ENCODE measurements at places on chromosomes 16 and 17.

DNA sequence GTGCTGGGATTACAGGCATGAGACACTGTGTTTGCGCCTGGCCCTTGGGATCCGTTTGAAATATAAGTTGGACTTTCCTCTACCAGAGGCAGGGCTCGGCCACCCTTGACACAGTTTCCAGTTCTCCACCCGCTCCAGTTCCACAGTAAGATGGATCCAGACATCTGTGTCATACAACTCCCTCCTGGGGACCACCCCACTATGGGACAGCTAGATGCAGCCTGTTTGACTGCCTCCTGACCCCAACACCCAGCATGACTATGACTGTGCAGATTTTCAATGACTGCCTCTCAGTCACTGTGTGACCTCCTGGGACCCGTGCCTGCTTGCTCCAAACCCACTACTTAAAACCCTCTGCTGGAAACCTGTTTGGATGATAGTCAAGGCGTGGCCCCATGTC, 166.7 kb downstream of the IRF8 start:
- no peak for DNase-seq

- no peak for DNase-seq
These were observed 344.7 kb downstream of the HAPSTR1 start for GRCh38 chr16:9436175-9436574.

DNA sequence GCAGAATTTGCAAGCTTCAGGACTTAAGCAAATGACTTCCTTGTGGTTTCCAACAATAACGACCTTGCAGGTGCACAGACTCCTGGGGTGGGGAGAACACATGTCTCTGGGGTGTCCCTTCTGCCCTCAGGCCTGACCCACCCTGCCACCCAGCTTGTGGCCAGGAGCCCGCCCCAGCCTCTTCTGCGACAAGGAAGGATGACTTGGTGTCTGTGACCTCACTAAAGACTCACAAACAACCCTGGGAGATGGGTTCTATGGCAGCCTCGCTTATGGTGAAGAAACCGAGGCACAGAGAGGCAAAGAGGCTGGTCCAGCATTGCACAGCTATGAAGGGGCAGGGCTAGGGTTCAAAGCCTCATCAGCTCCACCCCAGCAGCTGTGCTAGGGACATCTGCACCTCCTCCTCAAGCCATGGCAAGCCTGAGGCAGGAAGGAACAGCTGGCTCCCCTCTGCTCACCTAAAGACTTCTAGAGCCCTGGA, 2.6 kb downstream of the ATP2A3 start:
- peak; percentile 77 for DNase-seq

- DNase-seq, result no peak
These were observed 857.4 kb upstream of the GOT2 start for GRCh38 chr16:59591480-59591879.

DNA sequence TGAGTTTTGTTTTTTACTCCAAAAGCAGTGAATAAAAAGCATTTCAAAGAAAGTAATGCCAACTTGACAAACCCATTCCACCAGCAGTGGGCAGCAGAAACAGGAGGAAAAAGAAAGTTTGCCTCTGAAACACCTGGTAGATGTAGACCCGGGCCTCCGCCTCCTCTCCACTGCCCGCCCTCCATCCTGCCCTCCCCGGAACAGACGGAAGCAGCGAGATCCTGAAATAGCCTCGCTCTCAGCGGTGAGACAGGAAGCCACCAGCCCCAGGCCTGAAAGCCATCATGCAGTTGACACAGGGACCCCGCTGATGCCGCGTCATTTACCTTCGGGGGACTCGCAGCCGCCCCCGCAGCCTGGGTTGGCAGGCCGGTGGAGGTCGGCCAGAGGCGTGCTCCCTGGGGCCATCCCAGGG, 67.8 kb downstream of the C16orf78 start:
- DNase-seq, result peak; percentile 79

- DNase-seq, result no peak
These were observed 21.5 kb upstream of the RBFOX3 start for GRCh38 chr17:79632432-79632735.

DNA sequence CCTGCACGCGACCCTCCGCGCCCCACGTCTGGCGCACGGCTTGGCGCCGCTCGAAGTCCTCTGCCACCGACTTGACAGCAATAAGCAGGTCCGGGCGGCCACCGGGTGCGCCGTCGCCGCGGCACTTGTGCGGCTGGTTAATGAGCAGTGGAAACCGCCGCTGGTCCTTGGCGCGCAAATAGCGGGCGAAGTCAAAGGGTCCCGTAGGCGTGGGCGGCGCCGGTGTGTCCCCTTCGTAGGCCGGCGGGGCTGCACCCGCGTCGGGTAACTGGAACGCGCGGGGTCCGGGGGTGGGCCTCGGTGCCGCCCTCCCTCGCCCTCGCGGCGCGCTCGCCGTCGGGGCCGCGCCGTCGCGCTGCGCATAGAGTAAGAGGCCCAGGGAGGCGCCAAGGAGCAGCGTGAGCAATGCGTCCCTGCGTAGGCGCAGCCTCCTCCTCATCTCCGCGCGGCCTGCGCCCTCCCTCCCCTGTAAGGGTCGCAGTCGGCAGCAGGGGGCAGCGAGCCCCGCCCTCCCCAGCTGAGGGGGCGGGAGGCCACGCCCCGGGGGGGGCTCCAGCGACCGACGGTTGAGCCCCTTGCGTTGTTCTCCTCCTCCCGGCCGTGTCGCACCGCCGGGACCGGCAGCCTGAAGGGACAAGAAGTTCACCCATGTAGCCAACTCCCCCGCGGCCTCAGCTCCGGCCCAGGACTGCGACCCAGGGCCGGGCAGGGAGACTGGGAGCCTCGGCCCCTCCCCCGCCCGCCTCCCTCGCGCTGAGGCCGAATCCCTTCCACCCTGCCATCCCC, 558 bp downstream of the B3GNT9 start:
- DNase-seq, result peak; percentile 31

DNA sequence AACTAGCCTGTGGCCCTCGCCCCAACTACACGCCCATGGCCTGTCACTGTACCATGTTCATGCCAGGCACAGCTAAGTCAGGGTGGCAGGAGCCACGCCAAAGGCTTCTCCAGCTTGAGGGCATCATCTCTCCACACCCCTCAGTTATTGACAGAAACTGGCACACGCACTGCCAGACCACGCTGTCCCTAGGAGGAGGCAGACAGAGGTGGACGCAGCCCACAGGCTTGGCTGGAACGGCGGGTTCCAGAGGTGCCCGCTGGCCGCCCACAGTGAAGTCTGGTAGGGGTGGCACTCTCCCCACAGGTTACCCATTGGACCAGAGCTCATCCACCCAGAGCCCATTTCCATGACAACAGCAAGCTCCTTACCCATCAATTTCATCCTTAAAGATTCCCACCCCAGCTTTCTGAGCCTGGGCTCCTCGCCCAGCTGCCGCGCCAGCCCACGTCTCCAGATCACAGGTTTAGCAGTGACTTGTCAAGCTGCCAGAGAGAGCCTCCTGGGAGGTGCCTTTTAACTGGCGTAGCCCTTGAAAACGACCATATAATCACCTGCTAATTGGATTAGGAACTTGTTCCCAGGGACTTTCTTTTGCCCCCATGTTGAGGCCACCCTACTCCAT, 27.9 kb downstream of the RPRML start:
- DNase-seq, result no peak

- no peak for DNase-seq
These were observed 387.1 kb downstream of the HS3ST4 start for GRCh38 chr16:26078716-26079355.

DNA sequence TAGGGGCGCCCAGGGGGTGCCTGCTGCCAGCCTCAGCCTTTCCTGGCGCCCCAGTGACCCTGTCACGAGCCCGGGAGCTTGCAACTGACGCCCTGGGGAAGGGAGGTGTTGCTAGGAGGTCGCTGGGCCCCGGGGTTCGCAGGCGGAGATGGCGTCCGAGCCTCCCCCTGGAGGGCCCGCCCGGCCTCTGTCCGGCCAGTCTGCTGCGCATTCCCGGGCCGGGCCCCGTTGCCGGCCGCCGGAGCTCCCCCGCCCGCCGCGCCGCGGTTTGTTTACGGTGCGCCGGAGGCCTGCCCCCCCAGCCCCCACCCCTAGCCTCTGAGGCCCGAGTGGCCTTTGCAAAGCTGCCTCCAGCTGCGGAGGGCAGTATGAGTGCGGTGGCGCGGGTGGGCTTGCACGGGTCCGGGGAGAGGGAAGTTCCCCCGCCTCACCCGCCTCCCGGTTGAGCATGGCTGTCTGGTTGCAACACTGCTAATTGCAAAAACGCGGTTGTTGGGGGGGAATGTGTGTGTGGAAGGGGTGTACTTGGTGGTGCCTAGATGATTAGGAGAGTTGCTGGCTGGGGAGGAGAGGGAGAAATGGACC, 514 bp downstream of the THRA start:
- DNase-seq, result peak; percentile 25

- no peak for DNase-seq
These were observed 208.8 kb downstream of the CCDC182 start for GRCh38 chr17:57536289-57536688.

- DNase-seq, result peak; percentile 74
These were observed 1.5 kb downstream of the ATXN7L3 start for GRCh38 chr17:44197980-44198720.
